NCI-H2029 (cell line): ENCODE measurements at places on chromosomes 7 and 10.
A peak's percentile ranks its signal among the peaks of the same experiment; 100 is the strongest.

DNA sequence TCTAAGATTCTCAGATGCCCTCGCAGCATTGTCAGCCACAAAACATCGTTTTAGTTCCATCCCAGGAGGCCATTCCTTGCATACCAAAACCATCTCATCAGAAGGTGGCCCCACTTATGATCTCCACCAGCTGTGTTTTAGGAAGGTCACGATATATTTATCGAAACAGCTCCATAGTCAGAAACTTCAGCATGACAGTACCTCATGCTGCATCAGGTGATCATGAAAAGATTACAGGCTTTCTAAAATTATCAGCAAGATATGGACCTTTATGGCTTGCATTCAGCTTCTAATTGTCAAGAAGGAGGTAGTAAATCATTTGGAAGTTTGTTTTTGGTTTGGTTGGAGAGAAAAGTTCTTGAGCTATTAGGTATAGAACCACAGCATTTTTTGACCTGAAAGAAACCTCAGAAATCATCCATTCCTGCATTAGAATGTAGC is 20.0 kb downstream of the JAZF1 start:
- no peak for DNase-seq

DNA sequence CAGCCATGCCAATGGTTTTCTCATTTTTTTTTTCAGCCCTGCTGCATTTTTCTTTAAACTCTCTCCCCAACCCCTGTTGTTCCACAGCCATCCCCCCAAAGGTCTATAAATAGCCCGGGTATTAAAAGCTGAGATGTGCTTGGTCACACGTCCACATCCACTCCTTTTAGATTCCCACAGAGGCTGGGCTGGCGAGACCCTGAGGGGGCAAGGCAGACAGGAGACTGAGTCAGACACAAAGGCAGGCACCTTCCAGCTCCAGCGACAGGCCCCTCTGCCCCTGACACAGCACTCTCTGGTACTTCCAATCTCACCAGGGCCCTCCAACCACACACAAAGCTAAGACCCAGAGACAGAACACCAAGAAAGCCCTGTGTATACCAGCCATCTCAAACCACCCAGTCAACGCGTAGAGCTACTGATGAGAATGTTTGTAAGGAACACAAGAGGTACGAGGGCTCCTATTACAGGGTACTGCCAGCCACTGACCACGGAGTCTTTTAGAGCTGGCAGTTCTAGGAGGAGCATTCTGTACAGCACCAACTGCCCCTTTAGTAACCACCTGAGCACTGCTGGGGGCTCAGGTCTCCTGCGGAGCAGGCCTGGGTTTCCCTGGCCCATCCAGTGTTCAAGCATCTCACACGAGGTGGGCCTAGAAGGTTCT is 64.2 kb upstream of the DDC start:
- no peak for DNase-seq

- DNase-seq: no peak
Measured at GRCh38 chr7:30813466-30813865, 42.2 kb downstream of the MINDY4 start.

- DNase-seq: no peak
Measured at GRCh38 chr7:17654940-17655339, 285.4 kb downstream of the SNX13 start.

GRCh38 chr10:79179164-79179956 is 110.6 kb downstream of the ZMIZ1 start:
- DNase-seq: no peak

DNA sequence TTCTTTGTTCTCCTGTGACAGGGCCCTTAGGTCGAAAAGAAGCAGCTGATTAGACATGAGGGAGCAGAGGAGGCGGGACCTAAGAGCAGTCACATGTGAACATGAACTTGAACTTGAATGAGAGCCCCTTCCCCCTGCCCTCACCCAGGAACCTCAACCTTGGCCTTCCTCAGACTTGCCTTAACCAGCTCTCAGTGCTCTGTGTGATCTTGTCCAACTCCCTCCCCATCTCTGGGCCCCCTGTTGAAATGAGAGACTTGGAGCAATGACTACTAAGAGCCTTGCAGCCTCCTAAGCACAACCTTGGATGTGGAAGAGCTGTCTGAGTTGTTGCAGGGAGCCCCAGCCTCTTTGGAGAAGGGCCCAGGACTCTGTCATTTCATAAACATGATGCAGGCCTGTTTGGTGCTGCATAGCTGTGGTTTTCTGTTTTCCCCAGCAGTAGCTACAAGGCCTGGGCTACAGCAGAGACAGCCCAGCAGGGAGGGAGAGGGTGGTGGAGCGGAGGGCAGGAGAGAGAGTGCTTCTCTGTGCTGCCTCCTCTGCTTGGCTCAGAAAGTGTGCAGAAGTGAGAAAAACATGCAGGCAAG is 123.9 kb upstream of the ZMIZ1 start:
- no peak for DNase-seq

GRCh38 chr10:52956461-52956860 is 183.9 kb upstream of the MBL2 start:
- DNase-seq: no peak

DNA sequence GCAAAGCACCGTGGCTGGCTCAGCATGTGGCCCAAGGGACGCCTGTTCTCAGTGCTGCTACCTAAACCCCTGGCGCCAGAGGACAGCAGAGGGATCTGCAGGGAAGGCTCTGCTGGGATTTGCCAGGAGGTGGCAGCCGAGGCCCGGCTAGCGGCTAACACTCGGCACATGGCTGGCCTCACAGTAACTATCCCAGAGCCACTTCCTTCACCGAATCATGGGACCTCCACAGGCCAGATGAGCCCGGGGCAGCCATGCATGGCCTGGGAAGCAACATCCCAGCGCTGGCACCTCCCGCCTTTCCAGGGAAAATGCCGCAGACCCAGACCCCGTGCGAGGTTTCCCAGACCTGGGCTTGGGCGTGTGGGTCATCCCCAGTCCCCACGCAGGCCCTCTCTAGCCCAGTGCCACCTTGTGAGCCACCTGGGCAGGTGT is 36.4 kb downstream of the DPYSL4 start:
- DNase-seq: no peak

- no peak for DNase-seq
Measured at GRCh38 chr10:75619635-75620034, 188.2 kb downstream of the LRMDA start.

DNA sequence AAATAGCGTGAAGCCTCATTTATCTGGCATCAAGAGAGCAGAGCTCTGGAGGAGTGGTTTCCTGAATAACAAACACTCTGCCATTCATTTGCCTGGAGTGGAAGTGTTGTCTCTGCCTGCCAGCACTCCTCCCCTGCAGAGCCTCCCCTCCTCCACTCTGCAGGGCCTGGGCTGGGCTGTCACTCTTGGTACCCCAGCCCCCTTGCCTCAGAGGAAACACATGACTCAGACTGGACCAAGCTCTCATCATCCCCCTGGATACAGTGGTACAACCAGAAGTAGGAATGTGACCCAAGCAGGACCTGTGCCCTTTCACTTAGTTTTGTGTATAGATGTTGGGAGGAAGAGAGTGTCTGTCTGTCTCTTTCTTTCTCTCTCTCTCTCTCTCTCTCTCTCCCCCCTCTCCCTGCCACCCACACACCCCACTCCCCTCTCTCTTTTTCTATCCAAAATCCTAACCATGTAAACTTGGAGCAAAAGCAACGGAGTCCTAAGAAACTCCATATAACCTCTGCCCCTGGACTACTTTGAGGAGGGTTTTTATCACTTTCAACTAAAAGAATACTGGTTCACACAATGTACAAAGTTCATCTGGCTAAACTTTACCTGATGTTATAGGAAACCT is 43.9 kb downstream of the DOCK4 start:
- DNase-seq: peak; percentile 82

GRCh38 chr10:114749510-114749909 is 72.1 kb upstream of the FHIP2A start:
- no peak for DNase-seq

GRCh38 chr10:61923210-61923949 is 21.9 kb downstream of the ARID5B start:
- DNase-seq: no peak

DNA sequence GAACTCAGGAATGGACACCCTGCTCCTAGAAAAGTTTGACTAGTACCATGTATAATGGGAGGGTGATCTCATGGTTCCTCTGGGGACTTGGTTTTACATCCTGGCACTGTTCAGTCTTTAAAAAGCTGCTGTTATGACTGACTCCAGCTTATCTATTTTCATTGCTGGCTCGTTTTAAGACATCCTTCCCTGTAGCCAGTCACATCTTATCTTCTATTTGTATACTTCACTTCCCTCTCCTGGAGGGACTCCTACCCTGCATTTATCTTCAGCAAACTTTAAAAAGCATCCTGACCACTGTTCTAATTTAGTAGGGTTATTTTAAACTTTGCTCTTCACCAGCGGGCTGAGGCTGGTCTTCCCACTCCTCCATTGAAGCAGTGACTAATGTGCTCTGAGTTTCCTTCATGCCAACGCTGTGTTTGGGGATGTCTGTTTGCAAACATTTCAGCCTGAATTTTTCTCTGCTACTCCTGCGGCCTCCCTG is 72.9 kb upstream of the ARMC3 start:
- DNase-seq: no peak

GRCh38 chr7:24197852-24198251 is 86.1 kb upstream of the NPY start:
- no peak for DNase-seq

DNA sequence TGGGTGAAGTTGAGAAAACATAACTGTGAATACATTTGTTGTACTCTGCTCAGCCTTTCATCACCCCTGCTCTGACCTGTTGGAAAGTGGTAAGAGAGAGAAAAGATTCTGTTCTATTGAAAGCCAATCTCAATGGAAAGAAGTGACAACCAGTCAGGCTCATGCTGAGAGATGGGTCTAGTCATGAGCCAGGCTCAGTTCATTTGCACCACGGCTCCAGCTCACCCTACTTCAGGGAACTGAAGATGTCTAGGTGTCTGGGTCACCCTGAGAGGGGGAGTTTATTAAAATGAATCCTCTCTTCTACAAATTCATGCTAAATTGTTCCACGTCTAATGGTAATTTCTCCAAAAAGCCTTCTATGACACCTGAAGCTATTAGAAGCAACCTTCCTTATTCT is 12.1 kb upstream of the FAS start:
- no peak for DNase-seq

DNA sequence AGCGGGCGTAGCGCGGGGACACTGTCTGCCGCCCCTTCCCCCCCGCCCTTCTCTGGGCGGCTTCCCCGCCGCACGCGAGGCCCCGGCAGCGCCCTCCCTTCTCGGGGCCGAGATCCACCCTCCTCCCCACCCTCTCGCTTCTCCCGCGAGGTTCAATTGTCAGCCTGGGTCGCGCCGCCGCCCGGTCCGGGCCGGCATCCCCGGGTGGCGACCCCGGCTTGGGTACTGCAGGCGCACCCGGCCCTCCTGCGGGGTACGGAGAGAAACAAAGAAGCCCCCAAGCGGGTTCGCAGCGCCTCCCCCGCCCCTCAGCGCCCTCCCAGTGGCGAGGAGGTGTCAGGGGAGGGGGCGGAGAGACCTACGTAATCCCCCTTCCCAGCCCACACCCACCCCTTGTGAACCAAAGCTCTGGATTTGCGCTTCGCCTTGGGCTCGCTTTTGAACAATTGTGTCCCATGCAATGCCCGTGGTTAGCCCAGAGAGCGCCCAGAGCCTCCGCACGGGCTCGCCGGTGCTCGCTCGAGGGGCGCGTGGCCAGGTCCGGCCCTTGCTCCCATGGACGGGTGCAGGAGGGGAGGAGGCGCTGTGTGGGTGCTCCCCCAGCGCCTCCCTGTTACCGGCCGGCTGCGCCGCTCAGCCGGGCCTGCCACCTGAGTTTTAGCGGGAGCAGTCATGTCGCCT is 634 bp downstream of the HECW1 start:
- no peak for DNase-seq

DNA sequence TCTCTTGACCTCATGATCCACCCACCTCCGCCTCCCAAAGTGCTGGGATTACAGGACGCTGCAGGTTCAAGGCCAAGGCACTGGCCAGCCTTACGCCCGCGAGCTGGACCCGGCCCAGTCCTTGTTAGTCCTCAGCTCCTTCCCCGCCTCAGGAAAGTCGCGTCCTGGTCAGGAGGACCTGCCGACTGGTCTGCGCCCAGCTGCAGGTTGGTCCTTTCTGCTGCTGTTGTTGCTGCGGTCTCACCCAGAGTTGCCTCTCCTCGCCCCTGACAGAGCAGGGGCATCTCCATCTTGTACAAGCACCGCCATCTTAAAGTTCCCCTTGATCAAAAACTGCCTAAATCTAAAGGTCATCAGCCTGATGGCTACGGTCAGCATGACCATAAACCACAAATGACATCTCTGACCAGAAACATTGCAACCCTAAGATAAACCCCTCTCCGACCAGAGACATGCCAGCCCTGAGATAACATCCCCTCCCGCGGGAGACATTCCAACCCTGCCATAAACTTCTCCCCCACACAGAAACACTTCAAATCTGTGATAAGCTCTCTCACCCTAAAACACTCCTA is 13.9 kb upstream of the BMS1 start:
- no peak for DNase-seq
